Tibial nerve (tissue), 4 donors: ENCODE measurements at places on chromosomes 1 and 21.

DNA sequence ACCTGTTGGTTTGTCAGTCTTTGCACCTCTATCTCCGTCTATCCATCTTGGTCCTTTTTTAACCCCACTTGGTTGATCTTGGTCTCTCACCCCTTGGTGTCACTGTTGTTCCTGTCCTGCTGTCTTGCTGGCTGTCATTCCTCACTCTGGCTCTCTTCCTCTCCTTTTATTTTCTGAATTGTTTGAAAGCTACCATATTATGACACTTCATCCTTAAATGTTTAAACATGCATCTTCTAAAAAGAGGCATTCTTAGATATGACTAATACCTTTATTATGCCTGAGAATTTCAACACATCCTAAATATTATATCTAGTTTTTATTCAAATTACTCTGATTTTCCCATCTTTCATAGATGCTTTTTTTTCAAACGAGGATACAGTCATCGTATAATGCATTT is 37.0 kb downstream of the BACH1 start:
- no peak for DNase-seq

- no peak for DNase-seq
Measured at GRCh38 chr1:108141621-108142020, 58.5 kb downstream of the SLC25A24 start.

- DNase-seq: no peak
Measured at GRCh38 chr1:177865807-177866206, 104.1 kb downstream of the SEC16B start.

DNA sequence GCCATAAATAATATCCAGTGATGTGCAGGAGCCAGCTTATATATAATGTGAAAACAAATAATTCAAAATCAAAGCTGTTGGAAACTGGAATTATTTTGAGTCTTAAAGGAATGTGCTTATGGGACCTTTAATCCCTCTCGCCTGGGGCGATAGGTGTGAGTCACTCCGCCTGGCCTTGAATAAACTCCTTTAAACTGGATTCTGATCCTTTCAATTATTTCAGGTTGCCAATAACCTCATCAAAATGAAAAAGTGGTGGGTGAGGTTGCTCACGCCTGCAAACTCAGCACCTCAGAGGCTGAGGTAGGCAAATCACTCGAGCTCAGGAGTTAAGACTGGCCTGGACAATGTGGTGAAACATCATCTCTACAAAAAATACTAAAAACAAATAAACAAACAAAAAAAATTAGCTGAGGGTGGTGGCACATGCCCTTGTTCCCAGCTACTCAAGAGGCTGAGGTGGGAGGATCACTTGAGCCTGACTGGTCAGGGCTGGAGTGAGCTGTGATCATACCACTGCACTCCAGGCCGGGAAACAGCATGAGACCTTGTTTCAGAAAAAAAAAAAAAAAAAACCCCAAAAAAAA is 11.4 kb upstream of the SLC2A5 start:
- DNase-seq: no peak

- DNase-seq: no peak
Measured at GRCh38 chr1:186605762-186606350, 74.4 kb downstream of the PTGS2 start.

- DNase-seq: no peak
Measured at GRCh38 chr21:16829532-16829931, 683.3 kb upstream of the CXADR start.

DNA sequence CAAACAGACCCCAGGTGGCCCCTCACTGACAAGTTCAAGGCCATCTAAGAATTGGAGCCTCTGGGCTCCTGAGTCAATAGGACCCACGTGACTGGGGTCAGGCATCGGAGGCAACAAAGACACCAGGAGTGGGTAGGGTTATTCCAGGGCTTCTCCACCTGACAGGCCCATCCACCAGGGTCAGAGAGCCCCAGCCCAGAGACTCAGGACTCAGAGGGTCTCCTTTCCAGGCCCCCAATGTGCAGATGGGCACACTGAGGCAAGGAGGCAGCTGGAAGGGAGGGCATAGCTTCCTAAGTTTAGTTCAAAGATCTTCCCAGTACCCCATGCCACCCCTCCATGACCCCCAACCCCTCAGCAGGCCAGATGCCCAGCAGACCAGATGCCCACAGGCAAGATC is 388.6 kb downstream of the MATN1 start:
- no peak for DNase-seq

DNA sequence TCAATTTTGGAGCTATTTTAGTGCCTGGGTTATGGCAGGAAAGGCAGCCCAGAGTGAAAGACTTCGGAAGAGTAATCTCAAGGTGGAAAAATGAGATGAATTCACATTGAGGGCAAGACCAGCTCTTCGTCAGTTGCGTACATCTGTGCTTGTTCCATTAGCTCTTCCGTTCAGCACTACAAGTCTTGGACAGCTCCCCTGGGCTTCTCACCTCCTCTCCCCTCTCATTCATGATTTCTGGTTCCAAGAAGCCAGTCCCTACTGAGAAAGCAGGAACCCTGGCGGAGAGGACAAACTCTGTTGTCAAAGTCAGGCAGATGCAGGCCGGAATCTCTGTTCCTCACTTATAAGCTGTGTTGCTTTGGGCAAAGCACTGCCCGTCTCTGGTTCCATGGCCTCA is 76.5 kb downstream of the ACTL8 start:
- no peak for DNase-seq

DNA sequence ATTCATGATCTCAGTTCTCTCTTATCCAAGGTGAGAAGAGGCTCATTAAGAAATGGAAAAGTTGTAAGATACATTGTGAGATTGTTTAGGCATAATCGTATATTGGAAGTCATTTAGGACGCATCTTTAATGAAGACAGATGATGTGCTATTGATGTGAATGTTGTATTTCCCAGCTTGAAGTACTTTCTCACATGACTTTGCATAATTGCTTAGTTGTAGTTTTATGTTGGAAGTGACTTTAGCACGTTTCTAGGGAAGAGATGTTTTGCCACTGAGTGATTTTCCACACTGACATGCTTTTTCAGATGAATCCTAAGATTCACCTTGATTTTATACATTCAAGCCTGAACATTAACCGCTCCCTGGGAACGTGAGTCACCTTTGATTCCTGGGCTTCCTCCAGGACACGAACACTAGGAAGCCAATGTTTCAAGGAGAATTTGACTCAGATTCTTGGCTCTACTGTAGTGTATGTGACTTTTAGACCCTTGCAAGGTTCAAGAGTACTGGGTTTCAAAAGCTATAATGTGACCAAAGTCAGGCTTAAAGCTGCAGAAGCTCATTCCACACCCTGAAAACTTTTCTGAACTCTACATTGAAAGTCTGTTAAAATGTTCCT is 27.9 kb downstream of the ANGEL2 start:
- DNase-seq: no peak

DNA sequence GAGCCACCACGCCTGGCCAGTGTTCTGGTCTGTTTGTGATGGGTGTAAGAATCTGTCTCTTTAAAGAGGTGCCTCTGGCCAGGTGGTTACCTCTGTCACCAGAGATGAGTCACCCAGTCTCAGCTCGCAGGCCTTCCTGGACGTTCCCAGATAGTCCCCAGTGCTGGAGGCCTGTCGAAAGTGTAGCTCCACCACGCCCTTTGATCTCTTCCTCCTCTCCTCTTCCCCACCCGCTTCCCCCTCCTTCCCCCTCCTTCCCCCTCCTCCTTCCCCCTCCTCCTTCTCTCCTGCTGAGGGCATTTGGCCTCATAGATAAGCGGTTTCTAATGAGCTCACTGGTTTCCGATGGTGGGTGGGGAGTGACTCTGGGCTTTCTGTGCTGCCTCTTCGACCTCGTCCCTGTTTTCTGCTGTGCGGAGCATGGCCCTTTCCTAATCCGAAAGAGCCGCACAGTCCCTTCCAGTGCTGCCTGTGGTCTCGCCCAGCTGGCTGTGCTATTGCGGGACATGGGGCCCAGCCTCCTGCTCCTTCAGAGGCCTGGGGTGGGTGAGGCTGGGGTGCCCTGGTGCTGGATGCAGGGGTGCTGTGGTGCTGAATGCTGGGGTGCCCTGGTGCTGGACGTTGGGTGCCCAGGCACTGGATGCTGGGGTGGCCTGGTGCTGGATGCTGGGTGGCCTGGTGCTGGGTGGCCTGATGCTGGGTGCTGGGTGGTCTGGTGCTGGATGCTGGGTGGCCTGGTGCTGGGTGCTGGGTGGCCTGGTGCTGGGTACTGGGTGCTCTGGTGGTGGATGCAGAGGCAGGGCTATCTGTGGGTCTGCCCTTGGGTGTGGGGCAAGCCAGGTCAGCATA is 19.2 kb downstream of the AGPAT3 start:
- DNase-seq: no peak

DNA sequence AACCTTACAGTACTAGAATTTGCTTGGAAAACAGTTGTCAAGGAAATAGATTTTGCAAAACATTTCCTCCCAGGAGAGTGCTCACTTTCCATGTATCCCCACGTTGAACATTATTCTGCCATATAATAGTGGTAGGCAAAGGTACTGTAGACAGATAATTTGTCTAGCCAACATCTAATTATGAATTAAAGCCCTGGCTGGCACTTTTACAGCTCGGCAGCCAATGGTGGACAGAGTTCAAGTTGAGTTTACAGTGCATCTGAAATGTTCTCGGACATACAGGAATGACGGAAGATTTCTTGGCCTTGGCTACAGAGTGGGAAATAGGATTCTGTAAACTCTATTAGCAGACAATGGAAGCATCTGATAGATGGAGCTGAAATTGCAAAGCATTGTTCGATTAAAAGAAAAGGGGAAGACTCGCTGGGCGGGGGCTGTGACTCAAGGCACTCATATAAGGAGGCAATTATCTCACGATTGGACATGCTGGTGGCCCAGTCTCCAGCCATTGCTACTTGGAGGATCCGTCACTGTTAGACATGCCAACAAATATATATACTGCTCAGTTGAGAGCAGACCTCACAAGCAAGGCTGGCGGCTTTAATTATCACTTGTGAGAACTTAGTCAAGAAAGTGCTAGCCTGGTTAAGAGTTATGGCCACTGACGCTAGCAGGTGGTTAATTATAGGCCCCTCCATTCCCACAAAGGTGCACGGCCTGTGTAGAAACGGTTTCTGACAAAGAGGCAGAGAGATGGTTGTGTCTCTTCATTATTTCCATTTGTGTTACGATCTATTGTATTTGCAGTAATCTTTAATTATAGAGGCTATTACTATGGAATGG is 48.0 kb downstream of the MAN1C1 start:
- no peak for DNase-seq

- DNase-seq: no peak
Measured at GRCh38 chr1:230279583-230279945, 146.6 kb downstream of the PGBD5 start.

DNA sequence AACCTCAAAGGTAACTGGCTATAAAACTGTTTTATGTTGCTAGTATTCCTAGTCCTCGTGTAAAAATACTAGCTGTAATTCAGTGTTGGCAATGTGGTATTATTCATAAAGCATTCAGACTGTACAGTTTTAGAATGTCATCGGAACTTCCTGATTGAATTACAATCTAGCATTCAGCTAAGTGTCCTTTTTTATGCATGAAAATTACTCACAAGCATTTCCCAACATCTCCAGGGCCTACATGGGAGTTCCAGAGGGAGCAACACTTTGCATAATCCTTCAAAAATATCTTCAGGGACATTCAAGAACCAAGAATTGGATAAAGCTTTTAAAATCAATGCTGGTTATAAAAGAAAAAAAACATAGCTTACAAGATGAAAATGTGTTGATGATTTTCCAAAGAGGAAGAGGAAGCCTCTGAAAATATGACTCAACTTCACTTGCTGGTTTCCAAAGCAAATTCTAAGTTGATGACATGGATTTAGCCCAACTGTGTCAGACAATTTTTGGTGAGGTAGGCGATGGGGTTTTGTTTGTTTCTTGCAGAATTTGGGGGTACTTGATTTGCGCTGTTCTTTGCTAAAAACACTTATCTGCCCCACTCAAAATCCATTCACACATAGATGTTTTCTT is 137.8 kb downstream of the SLC44A5 start:
- DNase-seq: no peak

DNA sequence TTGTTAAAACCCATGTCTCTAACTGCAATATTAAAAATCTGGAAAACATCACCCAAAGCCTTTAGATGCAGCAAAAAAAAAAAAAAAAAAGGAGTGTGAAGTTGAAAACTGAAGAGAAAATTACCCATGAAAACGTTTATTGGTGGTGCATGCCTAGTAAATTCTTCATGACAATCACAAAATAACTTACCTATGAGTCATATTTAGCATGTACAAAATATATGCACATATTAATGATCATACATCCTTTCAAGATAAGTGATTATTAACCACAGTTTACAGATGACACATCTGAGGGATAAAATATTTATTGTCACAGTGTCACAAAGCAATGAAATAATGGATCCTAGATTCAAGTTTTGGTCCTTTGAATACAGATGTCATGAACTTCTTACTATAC is 505.2 kb upstream of the NR5A2 start:
- DNase-seq: no peak

GRCh38 chr1:31822766-31823165 is 6.9 kb upstream of the SPOCD1 start:
- DNase-seq: no peak

DNA sequence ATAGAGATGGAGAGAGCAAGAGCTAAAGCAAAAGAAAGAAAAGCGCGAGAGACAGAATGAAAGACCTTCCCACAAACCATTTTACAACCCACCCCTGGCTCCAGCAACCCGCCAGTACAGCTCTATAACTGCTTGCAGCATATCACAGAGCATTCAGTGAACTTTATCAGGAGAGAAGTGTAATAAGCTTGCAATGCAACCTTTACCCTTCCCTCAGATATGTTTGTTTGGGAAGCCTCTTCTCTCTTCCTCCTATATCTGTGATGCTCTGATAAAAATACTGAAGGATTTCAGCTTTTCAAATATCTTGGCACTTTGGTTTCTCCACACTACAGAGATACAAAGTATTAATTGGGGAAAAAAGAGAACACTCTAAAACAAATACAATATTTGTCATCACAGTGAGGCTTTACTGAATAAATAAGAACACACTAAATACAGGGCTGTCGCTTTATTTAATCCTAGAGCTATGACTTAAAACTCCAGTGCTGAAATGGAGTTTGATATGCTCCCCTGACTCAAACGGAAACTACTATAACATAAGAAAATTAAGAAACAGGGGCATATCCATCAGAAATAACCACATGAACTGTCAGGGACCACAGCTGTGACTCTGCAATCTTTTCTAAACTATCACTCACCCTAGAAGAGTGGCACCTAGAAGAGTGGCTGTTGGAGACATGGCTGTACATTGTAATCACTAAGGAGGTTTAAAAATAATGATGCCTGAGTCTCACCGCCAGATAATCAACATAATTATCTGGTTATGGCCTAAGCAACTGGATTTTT is 6.7 kb downstream of the CRP start:
- DNase-seq: no peak

GRCh38 chr1:175734642-175735041 is 8.8 kb downstream of the TNR start:
- DNase-seq: no peak

DNA sequence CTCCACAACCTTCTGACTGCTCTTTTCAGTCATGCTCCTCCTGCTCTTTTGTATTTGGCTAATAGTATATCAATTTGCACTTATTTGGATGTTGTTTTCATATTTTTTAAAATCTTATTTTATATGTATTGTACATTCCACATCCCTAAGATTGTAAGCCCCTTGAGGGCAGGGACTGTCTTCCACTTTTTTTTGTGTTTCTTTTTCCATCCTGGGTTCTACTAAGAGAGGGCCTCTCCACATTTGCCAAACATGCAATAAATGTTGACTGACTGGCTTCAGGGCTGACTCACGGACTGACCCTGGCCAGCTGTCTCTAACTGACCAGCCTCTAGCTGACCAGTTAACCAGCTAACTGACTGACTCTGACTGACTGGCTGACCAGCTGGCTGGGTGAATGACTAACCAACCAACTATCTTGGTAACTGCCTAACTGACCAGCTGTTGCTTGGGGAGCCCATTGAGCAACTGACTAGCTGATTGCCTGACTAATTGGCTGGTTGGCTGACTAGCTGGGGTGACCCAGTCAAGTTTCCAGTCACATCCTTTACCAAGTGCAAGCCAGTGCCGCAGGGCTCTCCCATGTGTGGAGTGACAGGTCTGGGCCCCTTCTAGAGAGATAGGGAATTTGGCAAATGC is 16.1 kb downstream of the CSF1 start:
- DNase-seq: no peak
